ENCODE measurements at places on chromosomes 11 and 22.

DNA sequence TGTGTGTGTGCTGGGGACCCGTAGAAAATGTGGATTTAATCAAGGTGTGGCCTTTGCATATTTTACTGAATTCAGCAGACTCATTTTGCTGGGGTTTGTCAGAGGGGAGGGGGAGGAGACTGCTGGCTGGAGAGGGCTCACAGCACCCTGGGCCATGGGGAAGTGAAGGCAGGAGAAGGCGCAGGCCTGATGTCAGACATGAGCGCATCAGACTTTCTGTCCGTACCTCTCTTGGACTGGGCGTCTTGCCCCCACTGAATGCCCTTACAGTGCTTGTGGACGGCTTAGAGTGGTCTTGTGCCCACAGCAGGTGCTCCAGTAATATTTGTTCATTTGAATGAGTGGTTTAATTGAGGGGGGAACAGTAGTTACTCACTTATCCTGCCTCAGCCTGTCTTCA lies 75.2 kb downstream of the TEAD1 start:
- DNase-seq = no peak

DNA sequence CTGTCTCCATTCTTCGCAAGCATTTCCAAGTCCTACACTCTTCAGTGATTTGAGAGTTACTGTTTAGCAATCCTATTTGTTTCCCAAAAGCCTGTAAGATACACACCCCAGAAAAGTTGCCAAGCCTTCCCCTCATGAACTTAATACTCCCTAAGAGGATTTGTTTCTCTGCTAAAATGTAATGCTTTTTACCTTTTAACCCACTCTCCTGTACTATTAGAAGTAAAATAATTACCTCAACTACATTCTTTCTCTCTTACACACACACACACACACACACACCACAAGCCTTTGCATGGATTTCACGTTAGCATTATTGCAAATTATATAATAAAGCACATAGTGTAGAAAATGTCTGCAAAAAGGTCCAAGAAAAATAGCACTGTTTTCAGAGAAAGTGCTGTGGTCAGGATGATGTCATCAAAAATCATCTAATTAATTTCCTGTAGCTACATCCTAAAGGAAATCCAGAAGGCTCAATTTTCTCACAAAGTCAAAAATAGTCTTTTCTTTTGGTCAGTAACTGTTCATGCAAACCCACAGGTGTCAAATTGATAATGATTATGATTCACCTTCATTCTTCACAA lies 364.1 kb upstream of the PITPNB start:
- no peak for DNase-seq

GRCh38 chr11:111801135-111801534 lies 34.9 kb upstream of the PPP2R1B start:
- DNase-seq = no peak

DNA sequence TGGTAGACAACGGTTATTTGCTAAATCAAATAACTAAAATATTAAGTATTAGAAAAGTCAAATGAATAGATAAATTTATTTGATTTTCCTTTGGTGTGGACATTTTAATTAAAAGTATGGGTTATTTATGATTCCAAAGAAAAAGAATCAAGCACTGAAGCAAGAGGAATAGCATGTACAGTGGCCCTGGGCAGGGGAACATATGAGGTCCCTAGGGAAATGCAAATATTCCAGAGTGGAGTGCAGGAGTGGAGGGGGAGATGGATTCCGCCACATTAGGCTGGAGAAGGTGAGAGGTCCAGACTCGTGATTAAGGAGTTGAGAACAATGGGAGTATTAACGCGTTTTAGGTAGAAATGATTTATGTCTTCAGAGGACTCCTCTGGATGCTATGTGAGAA lies 30.0 kb downstream of the RASSF10 start:
- DNase-seq = no peak

DNA sequence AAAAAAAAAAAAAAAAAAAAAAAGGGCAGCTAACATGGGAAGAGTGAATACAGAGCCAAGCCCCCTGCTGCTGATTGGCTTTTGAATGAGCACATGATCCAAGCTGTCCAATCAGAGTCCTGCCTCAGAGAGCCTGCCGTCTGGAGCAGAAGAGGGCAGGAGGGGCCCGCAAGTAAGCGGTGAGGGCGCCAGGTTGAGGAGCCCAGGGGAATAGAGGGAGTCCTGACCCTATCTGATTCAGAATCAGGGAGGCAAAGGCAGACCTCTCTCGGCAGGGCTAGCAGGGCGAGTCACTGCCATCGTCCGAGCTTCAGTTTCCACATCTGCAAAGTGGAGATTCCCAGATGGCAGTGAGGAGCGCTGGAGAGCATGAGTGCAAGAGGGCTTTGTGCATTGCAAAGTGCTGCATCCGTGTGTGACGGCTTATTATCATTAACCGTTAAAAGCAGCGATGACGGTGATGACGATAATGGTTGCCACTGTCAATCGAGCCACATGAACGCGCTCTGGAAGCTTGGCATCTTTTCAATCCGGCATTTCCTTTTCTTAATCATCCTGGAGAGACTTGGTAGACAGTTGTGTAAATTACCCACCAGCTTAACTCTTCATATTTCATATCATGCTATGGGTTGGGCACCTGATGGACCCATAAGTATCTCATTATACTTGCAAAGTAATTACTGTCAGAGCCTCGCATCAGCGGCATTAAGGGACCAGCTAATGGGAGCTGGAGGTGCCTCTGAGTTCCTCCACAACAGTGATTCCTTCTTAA lies 68.6 kb upstream of the ATXN10 start:
- DNase-seq = peak; percentile 61

DNA sequence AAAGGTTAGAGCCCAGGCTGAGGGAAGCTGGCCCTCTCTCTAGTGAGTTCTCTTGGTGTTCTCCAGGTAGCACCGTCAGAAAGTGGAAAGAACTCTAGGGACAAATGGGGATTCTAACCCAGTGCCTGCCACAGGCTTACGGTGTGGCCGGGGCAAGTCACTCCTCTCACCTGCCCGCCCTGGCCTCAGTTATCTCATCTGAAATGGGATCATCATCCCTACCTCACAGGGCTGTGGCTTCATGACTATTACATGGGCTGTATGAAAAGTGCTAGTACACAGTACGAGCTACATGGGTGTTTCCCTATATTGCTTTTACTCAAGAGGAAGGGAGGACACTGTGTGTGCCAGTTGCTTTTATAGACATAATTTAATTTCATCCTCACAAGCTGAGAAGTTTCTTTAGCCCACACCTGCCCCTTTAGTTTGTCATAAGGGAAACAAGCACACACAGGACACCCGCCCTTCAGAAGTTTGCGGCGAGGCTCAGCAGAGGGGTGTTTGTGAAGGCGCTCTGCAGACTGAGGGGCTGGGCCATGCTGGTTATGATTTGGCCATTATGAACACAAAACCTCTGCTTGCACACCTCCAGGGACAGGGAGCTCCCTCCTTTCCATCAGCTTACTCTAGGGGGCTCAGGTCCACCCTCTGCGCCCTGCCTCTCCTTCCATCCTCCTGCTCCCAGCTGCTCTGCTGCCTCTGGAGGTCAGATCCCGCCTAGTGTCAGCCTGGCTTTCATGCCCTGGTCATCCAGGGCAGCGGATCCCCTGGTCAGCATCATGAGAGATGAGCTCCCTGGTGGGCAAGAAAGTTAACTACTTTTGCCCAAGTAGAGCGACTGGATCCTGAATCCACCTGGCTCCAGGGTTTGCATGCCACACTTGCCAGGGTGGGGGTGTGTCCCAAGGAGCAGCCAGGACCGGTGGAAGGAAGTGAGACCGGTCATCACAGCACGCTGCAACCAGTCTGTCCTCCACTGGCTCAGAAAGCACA lies 1.2 kb downstream of the KLHL35 start:
- DNase-seq = no peak

- DNase-seq = peak; percentile 83
These were observed at the start of gene TMEM123 for GRCh38 chr11:102452461-102453301. Gene TMEM123, minus strand, starts transcription at chr11:102452765. Its CDS starts 142 bp downstream, at chr11:102452623.

DNA sequence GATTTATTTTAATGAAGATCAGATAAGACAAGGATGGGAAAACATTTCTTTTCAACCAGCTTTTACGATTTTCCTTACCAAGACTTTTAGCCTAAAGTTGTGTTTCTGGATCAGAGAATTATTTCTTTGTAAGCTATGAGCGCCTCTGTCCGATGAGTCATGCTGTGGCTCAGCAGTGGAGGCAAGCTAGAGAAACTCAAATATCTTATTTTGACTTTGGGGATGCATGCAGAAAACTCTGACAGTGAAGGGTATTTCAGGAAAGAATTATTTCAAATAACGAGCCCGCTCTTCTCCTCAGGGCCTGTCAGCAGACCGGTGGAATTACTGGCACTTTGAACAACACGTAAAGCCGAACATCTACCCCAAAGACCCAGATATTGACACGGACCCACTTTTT lies 77.9 kb upstream of the OR5AK2 start:
- DNase-seq = no peak

DNA sequence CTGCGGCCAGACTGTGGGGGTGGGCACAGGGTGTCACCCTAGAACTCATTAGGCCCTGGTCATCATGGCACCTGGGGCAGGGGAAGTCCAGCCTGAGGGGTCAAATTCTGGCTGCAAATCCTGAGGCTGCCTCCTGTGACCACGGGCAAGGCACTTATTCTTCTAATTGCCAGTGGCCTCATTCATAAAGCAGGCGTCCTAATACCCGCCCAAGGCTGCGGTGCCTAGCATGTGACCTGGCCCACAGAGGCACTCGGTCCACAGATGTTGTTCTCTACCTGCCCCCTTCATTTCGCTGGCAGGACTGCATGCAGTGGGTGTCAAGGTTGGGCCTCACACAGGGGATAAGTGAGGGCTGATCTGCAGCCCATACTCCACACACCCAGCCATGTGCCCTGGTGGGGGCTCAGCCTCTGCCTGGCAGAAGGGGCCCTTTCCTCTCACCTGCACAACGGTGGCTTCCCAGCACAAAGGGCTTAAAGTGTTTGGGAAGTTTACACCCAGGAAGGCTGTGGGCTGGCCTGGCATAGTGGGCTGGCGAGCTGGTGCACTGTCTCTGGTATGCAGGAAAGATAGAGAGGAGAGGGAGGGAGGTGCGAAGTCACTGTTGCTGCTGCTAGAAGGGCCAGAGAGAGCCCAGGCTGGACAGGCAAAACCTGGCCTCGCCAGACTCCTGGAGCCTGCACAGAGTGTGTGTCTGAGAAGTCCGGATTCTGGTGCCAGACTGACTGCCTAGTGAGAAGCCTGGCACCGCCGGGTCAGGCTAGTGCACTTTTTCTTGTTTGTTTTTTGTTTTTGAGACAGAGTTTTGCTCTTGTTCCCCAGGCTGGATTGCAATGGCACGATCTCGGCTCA lies 3.2 kb downstream of the MPST start:
- no peak for DNase-seq

- DNase-seq = no peak
These were observed 17.3 kb upstream of the TPP1 start for GRCh38 chr11:6636480-6636879.

GRCh38 chr22:22925805-22926369 lies 38.3 kb downstream of the IGLL5 start:
- no peak for DNase-seq

DNA sequence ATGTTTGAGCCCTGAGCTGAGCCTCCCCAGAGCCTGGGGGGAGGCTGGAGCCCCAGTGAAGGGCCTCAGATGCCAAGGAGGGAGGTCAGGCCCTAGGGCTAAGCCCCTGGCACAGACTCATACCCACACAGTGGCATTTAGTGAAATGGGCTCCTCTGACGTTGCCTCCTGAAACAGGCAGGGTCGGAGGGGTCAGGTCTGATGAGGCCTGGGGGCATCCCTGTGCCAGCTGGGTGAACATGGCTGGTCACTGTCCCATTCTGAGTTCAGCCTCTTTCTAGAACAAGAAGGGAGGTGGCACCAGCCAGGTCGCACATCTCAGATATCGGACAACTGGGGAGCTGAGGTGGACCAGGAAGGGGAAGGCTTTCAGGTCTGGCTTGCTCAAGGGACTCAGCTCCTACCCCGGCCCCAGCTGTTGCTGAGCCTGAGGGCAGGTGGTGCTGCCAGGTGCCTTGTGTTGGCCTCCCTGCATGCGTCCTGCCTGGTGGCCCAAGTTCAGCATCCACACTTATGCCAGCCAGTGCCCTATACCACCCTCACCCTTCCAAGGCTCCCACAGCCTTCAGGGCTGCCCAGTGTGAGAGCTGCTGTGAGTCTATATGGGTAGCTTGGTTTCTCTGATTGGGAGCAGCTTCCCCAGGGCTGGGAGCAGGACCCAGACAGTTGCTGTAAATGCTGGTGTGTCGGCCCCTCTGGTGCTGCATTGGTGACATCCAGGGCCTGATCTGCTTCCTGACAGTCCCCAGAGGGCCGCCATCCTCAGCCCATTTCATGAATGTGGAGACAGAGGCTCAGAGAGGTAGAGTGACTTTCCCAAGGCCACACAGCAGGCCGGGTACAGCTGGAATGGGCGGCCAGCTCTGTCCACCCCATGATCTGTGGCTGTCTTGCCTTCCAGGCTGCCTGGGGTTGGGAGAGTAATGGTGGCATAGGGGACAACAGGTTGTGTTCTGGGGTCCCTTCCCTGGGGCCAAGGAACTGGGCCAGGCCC lies 32.8 kb upstream of the PPARA start:
- no peak for DNase-seq

DNA sequence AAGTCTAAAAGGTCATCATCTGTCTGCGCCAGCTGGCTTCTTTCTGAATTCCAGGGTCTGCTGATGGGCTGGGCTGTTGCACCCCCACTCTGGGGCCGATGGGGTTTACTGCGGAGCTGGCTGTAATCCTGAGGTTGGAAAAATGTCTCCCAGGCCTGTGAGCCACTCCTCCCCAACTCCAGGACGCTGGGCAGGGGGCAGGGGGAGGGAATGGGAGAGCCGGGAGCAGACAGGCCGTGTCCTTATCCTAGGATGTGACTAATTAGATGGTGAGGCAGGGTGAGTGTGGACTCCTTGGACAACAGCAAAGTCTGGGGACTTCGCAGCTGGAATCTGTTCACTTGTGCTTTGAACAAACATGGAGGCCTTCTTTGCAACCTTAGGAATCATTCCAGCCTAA lies 48.7 kb downstream of the LRRC32 start:
- DNase-seq = no peak

DNA sequence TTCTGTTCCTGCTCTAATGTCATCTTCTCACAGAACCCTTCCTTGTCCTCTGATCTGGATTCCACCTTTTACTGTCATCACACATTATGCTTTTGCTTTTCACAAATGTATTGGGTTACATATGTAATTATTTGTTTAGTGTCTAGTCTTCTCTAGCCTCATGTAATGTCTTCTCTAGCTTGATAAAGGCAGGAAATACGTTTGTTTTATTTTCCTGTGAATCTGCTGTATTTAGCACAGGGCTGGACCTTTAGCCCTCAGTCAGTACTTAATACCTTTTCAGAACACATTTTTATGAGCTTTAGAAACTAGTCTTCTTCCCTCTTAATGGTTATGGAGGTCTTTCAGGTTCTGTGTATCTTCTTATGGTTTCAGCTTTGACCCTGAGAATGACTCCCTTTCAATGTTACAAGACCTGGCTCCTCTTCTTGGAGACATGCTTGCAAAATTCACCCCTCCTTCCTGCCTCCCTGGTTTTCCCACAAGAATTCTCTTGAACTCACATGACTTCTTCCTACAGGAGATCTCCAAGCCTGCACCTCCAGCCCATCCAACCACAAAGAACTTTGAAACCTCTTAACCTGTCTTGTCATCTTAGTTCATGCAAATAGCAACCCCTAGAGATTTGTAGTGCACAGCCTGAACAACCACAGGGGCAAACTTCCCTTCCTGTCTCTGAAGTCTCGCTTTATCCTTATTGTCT lies 132.7 kb upstream of the DDI1 start:
- DNase-seq = no peak

- DNase-seq = peak; percentile 88
These were observed 24.1 kb upstream of the SUSD2 start for GRCh38 chr22:24156913-24157821.

- no peak for DNase-seq
These were observed 43.2 kb upstream of the RDX start for GRCh38 chr11:110339456-110340250.

Data from NCI-H510A (cell line).